ENCODE measurements at places on chromosomes 4 and X.

DNA sequence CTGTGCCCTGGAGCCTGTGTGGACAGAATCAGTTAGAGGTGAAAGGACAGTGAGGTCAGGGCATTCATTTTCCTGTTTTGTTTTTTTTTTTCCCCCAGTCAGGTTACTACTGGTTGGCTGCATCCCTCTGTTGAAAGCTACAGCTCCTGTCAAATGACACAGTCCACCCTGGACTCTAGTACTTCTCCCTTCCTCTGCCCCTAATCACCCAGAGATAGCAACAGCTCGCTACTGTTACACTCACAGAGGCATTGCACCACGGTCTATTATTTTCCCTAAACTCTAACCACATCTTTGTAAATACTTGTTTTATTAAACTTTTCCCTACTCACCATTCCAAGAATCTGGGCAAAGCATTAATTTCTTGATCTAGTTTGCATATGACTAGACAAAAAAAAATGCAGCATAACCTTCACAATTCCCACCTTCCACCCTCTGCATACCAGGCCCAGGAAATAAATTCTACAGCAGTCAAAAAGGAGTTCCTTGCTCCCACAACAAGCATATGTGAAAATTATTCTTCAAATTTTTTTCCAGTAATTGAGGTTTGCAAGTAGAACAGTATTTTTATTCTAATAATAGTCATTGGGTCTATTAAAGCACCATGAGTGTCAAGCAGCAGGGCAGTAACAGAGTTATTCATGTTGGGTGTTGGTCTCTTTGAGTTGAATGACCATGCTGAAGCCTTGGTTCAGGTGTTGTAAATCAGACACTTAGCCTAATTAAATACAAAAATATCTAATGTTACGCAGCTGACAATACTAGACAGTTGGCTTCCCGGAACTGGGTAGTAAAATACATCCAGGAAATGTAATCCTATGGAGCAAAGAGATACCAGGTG is 329.2 kb downstream of the INPP4B start:
- no peak for DNase-seq

- no peak for DNase-seq
These were observed 644.2 kb downstream of the ZNF674 start for GRCh38 chrX:45900766-45901615.

GRCh38 chr4:56305390-56305789 is 81.9 kb downstream of the AASDH start:
- DNase-seq: no peak

DNA sequence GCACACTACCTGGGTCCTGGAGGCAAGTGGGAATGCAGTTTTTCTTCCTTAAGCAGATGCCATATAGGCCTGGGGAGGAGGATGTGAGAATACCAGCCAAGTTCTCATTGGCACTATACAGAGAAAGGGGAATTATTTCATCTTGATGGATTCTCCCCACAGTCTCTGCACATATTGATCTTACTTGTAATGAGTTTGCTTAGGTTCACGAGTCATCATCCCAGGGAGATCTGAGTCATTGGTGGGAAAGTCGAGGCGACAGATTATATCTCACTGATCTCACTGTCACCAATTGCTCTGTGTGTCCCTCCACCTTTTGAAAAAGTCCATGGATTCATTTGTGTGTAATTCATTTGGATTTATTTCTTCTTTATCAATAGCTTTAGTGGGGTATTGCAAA is 156.8 kb downstream of the AR start:
- no peak for DNase-seq

GRCh38 chr4:37767546-37767945 is 58.9 kb upstream of the PGM2 start:
- no peak for DNase-seq

GRCh38 chr4:125739760-125740159 is 425.0 kb downstream of the FAT4 start:
- no peak for DNase-seq

GRCh38 chr4:30617836-30618235 is 102.3 kb upstream of the PCDH7 start:
- no peak for DNase-seq

DNA sequence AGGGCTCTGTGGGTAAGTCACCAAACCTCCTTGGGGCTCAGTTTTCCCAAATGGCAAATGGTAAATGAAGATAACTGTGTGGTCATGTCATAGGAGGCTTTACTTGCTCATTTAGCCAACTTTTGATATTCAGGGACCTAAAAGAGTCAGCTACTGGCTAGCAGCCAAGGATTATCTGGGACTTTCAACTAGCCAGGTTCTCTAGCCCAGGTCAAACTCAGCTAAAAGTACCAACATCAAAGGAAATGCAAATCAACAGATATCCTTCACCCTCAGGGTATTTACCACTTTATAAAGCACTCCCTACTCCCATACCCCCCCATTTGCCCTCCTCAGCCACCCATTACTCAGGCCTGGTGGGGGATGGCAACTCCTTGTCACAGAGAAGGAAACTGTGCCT is 7.5 kb downstream of the AMER1 start:
- DNase-seq: no peak

GRCh38 chrX:47649271-47649670 is 1.1 kb downstream of the ELK1 start:
- DNase-seq: no peak

GRCh38 chrX:20059467-20060128 is 57.1 kb downstream of the MAP7D2 start:
- no peak for DNase-seq

GRCh38 chrX:8067754-8068462 is 103.2 kb downstream of the VCX2 start:
- DNase-seq: no peak

GRCh38 chrX:127457161-127457560 is 595.0 kb downstream of the ACTRT1 start:
- DNase-seq: no peak

DNA sequence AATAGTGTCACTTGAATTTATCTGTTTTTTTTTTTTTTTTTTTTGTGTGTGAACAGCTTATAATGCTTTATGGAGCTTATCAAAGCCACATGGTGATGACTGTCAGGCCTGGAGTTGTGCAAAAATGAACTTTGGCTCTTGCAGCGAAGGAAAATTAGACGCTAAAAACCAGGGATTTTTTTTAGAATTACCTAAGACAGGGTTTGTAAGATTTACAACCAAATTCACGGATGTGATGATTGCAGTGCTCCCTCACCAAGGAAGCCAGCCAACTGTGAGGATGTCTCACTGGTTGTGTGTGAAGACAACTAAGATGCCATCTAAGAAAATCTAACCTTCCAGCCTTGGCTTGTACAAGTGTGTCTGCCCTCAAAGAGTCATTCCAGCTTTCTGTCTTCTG is 127.1 kb upstream of the SLC4A4 start:
- no peak for DNase-seq

GRCh38 chr4:83417566-83417965 is 38.1 kb downstream of the HELQ start:
- DNase-seq: no peak
